ENCODE measurements at places on chromosomes 3 and 15.
A peak's percentile ranks its signal among the peaks of the same experiment; 100 is the strongest.

DNA sequence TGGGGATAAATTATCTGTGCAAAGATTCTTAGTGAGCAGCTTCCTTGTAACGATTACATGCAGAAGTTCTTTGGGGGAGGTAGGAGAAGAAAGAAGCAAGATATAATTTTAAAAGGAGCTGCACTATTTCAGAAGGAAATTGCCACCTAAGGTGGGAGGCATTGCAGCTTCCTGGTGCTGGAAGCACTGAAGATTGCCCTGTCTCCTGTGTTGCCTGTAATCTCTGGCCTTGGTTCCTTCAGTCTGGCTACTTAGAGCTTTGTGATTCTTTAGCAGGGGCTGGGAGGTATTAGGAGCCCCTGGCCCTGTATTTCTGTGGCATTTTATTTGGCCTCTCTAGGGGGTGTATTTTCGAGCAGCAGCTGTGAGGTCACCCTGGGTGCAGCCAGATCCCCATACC is 35.5 kb downstream of the CACNA2D3 start:
- DNase-seq: no peak

DNA sequence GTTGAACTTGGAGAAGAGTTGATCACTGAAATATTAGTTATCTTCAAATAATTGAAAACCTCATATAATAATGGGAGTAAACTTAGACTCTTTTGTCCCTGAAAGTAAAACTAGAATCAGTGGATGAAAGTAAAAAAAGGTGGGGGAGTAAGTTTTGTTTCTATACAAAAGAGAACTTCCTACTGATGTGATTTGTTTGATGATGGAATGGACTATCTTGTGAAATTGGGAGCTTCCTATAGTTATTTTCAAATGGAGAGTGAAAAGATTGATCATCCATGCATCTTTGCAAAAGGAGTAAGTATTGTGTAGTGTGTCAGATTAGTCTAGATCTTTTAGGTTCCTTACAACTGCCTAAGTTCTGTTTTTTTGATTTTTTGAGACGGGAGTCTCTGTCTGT is 28.4 kb downstream of the SPRED1 start:
- DNase-seq: no peak

DNA sequence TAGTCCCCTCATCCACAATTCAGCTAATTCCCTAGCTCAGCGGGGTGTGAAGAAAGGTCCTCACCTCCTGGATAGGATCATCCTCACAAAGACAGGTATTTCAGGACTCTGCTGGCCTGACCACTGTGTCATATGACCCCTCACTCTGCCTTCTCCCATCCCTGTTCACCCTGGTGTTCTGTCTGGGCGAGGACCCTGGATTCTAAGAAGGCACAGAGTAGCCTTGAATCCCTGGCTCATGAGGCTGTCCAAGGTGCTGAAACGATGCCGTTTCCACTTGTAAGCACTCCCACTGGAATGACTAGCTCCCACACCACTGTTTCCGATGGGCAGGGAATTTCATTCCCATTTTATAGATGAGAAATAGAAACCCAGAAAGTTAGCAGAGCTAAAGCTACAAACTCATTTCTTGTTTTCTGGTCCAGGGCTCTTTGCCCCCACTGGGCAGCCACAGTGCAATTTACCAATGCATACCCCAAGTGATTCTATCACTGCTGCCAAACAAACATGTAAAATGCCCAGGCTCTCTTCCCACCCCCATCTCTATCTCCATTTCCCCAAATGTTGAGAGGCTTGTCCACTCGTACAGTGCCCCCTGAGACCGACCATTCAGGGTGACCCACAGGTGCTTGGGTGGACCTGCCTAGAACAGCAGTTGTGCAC is 83.2 kb downstream of the RAB11A start:
- DNase-seq: no peak

GRCh38 chr3:10173095-10173925 is 8.6 kb downstream of the IRAK2 start:
- no peak for DNase-seq

DNA sequence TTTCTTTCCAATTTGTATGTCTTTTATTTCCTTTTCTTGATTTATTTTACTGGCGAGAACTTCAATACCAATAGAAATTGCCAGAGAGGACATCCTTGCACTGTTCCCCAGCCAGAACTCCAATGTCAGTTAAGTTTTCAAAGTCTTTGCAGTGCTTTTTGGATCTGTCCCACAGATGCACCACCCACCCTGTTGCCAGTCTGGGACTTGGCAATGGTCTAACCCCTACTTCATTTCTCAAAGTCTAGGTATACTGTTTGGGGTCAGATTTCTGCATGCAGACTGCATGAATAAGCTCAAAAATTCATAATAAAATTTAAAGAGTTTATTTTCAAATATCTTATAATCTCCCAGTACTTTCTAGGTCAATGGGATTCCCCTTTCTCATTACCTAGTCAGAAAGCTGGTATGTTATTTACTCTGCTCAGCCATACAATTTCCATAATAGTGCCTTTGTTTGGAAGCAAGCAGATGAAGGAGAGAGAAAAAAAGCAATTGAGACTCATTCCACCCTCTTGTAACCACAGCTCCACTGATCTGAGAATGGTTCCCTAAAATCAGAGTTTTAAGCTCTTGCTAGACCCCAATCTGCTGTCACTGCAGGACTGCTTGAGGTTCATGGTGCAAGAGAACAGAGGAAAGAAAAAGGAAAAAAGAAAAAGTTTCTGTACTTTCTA is 125.9 kb upstream of the PLXND1 start:
- DNase-seq: peak; percentile 1

GRCh38 chr3:172305552-172305951 is 142.7 kb downstream of the GHSR start:
- DNase-seq: no peak
